ENCODE measurements at places on chromosomes 11 and 22.
A peak's percentile ranks its signal among the peaks of the same experiment; 100 is the strongest.

DNA sequence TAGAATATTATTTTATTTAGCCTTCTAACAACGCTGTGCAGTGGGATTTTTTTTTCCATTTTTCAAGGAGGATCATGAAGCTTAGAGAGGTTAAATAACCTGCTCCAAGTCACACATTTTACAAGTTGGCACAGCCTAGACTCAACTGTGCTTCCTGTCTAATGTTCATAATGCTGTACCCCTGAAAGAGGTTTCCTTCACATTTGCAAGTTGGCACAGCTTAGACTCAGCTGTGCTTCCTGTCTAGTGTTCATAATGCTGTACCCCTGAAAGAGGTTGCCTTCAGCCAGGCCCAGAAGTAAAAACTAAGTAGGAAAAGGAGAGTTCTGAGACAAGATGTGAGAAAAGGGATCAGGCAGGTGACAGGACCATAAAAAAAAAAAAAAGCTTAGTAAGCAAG lies 7.9 kb upstream of the HEPACAM start:
- peak overlapping the region; percentile 61 for H3K27ac ChIP-seq
- no peaks in the 10 kb centered on the region for H3K36me3 ChIP-seq

DNA sequence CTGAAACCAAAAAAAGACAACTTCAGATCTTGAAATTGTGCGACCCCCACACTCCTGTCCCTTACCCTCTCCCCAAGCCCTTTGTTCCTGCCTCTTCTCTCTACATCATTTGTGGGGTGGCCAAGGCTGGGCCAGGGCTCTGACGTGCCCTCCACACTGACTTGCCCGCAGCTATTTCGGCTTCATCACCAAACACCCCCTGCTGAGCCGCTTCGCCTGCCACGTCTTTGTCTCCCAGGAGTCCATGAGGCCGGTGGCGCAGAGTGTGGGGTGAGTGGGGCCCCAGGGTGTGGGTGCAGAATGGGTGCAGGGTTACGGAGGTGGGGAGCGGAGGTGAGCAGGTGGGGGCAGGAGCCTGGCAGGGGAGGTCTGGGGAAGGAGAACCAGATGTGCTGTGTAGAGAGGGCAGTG lies 9.5 kb downstream of the MAPK8IP2 start:
- no peaks in the 10 kb centered on the region for H3K4me1 ChIP-seq
- no peaks in the 10 kb centered on the region for H3K36me3 ChIP-seq
- H3K27me3 ChIP-seq, result peaks cover 10% of the 10 kb centered on the region
- H3K4me3 ChIP-seq, result no peak overlapping the region
- no peak for DNase-seq

DNA sequence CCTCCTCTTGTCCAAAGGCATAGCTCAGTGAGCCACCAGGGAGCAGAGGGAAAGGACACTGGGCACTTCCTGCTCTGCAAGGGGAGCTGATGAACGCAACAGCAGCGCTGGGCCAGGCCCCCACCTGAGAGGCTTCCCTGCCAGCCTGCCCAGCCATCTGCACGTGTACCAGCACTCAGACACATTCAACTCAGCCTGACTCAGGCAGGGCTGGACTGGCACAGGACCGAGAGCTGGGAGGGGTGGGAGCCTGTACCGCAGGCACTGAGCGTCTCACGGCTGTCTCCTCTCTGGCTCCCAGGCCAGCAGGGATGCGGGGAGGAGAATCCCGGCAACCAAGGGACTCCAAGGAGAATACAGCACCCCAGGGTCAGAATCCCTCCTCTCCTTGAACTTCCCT lies 411.8 kb downstream of the CTTN start:
- no peak overlapping the region for H3K4me3 ChIP-seq
- no peaks in the 10 kb centered on the region for H3K4me1 ChIP-seq
- H3K27ac ChIP-seq, result no peak overlapping the region
- H3K27me3 ChIP-seq, result no peaks in the 10 kb centered on the region
- H3K36me3 ChIP-seq, result no peaks in the 10 kb centered on the region

GRCh38 chr11:116792144-116792868 lies 627 bp upstream of the APOA5 start:
- no peak for DNase-seq
- H3K36me3 ChIP-seq, result no peaks in the 10 kb centered on the region
- no peak overlapping the region for H3K4me3 ChIP-seq
- H3K4me1 ChIP-seq, result peaks cover 9% of the 10 kb centered on the region
